Stimulated activated CD4-positive, alpha-beta T cell treated with anti-CD3 and anti-CD28 coated beads, Interleukin-15, amount 100 ng/mL, for 1 hour (primary cell): ENCODE measurements at places on chromosomes 5 and 9.
A peak's percentile ranks its signal among the peaks of the same experiment; 100 is the strongest.

GRCh38 chr5:144458216-144458615 is 287.5 kb downstream of the KCTD16 start:
- no peak for DNase-seq

DNA sequence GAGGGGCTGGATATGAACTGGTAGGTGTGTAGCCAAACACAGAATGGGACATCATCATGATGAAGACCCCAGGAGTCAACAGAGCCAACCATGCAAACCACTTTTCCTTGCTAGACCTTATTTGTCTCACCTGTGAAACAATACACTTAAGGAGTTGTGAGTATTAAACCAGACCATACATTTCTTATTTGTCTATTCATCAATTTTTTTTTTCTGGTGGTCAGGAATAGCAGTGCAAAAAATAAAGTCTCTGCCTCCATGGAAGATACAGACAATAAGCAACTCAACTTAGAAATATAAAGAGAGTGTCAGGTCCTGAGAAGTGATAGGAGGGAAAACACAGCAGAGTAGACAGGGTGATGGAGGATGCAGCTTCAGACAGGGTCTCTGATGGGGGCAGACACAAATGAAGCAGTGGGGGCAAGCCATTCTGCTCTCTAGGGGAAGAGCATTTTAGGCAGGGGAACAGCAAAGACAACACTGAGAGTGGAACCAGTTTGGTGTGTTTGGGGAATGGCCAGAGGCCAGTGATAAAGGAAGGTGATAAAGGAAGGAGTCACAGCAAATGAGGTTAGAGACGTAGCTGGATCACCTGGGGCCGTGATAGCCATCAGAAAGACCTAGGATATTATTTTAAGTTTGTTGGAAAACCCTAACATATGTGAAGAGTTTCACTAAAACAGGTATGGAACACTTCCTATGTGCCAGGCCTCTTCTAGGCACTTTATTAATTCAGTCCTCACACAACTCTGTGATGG is 256.2 kb downstream of the MAN2A1 start:
- DNase-seq = no peak

- no peak for DNase-seq
Measured at GRCh38 chr5:3598769-3599211, 3.2 kb downstream of the IRX1 start.

- no peak for DNase-seq
Measured at GRCh38 chr9:23702311-23702922, 123.6 kb downstream of the ELAVL2 start.

DNA sequence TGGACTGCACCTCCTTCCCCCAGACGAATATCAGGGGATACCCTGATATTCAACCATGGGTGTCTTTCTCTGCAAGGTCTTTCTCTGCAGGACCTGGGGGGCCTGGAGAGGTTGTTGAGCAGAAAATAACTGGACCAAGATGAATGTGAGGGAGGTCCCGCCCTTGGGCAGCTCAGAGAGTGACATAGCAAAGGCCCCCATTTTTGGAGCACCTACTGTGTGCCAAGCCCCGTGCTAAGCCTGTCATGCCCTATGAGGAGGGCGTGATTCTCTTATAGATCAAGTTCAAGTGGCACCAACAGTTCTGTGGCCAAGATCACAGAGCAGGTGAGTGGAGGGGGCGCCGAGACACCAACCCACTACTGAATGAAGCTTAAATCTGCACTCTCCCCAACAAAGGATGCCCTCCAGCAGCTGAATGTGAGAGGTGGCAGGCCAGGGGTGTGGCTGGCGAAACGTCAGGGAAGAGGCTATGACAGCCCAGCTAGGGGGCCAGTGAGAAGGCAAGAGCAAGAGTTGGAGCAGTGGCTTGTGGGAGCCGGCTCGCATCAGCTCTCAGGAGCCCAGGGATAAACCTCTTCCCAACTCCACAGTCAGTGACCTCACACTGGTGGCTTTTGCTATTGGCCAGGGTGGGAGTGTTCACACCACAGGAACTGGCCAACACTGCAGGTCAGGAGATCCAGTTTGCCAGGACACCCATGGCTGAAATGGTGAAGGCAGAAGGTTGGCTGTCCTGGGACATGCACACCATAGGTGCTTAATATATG is 5.3 kb downstream of the SARDH start:
- no peak for DNase-seq

GRCh38 chr5:176722757-176723156 is 75.5 kb downstream of the TSPAN17 start:
- DNase-seq = no peak

- peak; percentile 19 for DNase-seq
Measured at GRCh38 chr5:140239939-140240700, 62.8 kb downstream of the PFDN1 start.

GRCh38 chr5:141560725-141561483 is 57.9 kb downstream of the DIAPH1 start:
- no peak for DNase-seq

- DNase-seq = no peak
Measured at GRCh38 chr5:62042007-62042406, 264.0 kb upstream of the KIF2A start.

DNA sequence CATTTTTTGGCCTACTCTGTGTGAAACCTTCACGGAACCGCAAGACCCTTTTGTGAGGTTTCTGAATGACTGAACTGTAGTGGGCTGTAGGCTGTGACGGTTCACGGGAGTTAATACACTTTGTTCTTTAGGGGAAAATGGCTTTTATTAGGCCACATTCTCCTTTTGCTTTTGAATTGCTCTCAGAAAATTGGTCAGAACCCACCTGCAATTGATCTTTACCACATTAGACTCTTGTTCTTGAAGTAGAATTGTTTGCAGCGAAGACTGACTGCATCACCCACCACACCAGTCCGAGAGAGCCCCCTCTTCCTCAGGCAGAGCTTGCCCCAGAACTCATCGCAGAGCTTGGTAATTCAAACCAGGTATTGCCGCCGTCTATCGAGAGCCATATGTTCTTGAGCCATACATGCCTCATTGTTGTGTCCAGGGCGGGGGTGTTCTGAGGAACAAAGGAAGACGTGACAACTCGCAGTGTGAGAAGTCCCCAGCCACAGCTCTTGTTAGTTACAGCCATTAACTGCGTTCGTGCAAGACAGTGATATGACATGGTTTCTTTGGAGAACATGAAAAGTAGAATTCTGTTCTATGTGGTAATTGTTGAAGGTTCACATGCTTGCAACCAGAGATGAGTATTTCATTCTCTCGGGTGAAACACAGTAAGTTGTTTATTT is 166.4 kb upstream of the OTULINL start:
- DNase-seq = no peak

DNA sequence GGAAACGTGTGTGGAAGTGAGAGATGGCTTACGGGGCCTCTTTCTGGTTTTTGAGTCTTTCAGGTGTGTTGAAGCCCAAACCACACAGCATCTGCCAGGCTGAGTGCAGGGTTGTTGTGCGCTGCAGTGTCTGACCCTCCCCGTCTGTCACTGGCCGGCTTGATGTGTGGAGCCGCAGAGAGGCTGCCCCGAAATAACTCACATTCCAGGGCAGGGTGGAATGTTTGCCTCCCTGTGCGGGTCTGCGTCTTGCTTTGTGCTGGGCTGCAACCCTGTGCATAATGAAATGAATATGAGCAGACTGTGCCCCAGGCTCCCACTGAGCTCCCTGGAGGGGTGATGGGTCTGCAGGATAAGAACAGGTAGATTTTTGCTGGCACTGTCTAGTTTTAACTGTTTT is 9.9 kb upstream of the PLEKHG4B start:
- no peak for DNase-seq

- DNase-seq = no peak
Measured at GRCh38 chr5:139149477-139150199, 48.5 kb downstream of the SIL1 start.

- no peak for DNase-seq
Measured at GRCh38 chr5:74079971-74080556, 454.1 kb downstream of the ARHGEF28 start.

- DNase-seq = no peak
Measured at GRCh38 chr9:447230-448025, 232.8 kb downstream of the DOCK8 start.

- DNase-seq = no peak
Measured at GRCh38 chr5:141477044-141477575, 1.3 kb downstream of the PCDHGC3 start.
